Uterus (tissue), 4 donors: ENCODE measurements at places on chromosomes 7 and 10. TPM values are rescaled to one million over a fixed set of nuclear protein-coding genes. Genes with fewer than 3 reads are reported as not detected.

The IQUB gene
- total RNA-seq, result not detected

GRCh38 chr10:112361951-112362751 is 11.8 kb upstream of the ACSL5 start:
- no peak overlapping the region for H3K4me3 ChIP-seq
- DNase-seq, result peak; percentile 28
- H3K27ac ChIP-seq, result peak overlapping the region; percentile 53

- no peak overlapping the region for H3K4me3 ChIP-seq
- no peaks in the 10 kb centered on the region for H3K4me1 ChIP-seq
These were observed 399.7 kb upstream of the ETV1 start for GRCh38 chr7:14389181-14389591.

The PTPRN2 gene
- 1.2 TPM for total RNA-seq

The CCL24 gene
- total RNA-seq, result not detected

- H3K36me3 ChIP-seq, result no peaks in the 10 kb centered on the region
- H3K27ac ChIP-seq, result no peak overlapping the region
- no peaks in the 10 kb centered on the region for H3K4me1 ChIP-seq
- H3K27me3 ChIP-seq, result no peaks in the 10 kb centered on the region
- no peak overlapping the region for H3K4me3 ChIP-seq
- no peak for DNase-seq
These were observed 13.8 kb downstream of the DAGLB start for GRCh38 chr7:6433784-6434615.

GRCh38 chr7:114718861-114719260 is 203.0 kb upstream of the MDFIC start:
- H3K27ac ChIP-seq, result no peak overlapping the region
- no peak overlapping the region for H3K4me3 ChIP-seq
- H3K36me3 ChIP-seq, result no peaks in the 10 kb centered on the region
- DNase-seq, result no peak
- no peaks in the 10 kb centered on the region for H3K27me3 ChIP-seq
- no peaks in the 10 kb centered on the region for H3K4me1 ChIP-seq

DNA sequence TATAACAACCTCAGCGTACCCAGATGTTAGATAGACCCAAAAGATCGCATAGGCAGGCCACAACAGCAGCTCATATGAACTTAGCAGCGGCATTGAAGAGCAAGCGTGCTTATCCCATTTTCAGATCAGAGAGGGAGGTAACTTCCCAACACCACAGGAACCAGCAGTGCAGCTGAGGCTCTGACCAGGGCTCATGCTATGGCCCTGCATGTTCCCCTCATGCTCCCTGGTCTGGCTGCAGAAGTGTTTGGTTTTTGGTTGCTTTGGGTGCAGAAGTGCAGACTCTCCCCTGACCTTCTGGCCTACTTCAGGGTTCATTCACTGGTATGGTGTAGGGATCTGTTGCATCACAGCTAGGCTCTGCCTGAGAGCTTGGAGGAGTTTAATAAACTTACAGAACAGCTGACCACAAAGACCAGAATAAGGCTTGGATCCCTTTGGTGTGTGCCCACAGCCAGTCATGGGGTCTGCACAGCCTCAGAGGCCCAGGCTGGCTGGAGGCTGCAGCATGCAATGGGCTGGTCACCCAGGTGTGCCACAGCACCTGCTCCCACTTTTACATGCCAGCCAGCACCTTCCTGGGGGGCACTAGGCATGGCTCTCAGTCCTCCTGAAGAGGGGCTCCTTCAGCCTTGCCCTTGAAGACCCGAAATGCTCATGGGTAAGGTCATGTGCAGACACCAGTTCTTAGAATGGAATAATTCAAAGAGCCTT is 9.1 kb upstream of the CXCL12 start:
- H3K4me1 ChIP-seq, result no peaks in the 10 kb centered on the region
- H3K27me3 ChIP-seq, result no peaks in the 10 kb centered on the region
- H3K4me3 ChIP-seq, result no peak overlapping the region

GRCh38 chr7:149398195-149398820 is 62.6 kb downstream of the ZNF777 start:
- no peaks in the 10 kb centered on the region for H3K4me1 ChIP-seq
- H3K27ac ChIP-seq, result no peak overlapping the region
- DNase-seq, result no peak
- no peaks in the 10 kb centered on the region for H3K27me3 ChIP-seq

The PRPF18 gene
- total RNA-seq, result 19.5 TPM

The CYP2C9 gene
- total RNA-seq, result not detected

The BICC1 gene
- total RNA-seq, result 1.3 TPM

- H3K4me3 ChIP-seq, result no peak overlapping the region
- H3K27ac ChIP-seq, result no peak overlapping the region
- H3K36me3 ChIP-seq, result no peaks in the 10 kb centered on the region
- H3K27me3 ChIP-seq, result no peaks in the 10 kb centered on the region
These were observed 95.2 kb upstream of the EGR2 start for GRCh38 chr10:62911210-62911963.

The SLC29A3 gene
- total RNA-seq, result 13.8 TPM

DNA sequence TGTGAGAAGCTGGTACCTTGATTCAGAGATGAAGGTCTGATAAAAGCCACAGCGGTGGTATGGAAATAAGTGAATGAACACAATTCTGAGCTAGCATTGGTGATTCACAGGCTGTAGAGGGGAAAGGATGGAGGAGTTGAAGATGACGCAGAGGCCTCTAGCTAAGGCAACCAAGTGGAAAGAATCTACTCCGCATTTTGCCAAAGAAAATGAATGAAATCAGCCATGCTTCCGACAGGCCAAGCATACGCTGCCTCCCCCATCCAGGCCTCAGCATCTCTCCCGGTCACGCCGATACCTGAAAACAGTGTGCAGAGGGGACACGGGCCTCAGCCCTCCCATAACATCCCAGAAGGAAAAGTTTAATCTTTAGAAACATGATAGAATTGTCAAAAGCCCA is 124.3 kb upstream of the UNC5B start:
- H3K36me3 ChIP-seq, result no peaks in the 10 kb centered on the region
- no peak overlapping the region for H3K4me3 ChIP-seq
- H3K27ac ChIP-seq, result no peak overlapping the region
- H3K4me1 ChIP-seq, result no peaks in the 10 kb centered on the region

DNA sequence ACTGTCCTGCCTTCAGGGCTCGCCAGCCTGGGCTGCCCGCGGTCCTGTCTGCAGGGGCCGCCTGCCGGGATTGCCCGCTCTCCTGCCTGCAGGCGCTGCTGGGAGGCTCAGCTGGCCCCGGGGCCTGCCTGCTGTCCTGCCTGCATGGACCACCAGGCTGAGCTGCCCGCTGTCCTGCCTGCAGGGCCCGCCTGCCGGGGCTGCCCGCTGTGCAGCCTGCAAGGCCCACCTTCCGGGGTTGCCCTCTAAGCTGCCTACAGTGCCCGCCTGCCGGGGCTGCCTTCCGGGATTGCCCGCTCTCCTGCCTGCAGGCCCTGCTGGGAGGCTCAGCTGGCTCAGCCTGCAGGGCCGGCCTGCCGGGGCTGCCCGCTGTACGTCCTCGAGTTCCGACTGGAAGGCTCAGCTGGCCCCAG is 164.4 kb downstream of the GLRX3 start:
- H3K4me1 ChIP-seq, result no peaks in the 10 kb centered on the region
- peak overlapping the region; percentile 26 for H3K4me3 ChIP-seq
- no peaks in the 10 kb centered on the region for H3K36me3 ChIP-seq

- H3K4me1 ChIP-seq, result no peaks in the 10 kb centered on the region
- no peaks in the 10 kb centered on the region for H3K36me3 ChIP-seq
- no peaks in the 10 kb centered on the region for H3K27me3 ChIP-seq
- no peak overlapping the region for H3K27ac ChIP-seq
- no peak overlapping the region for H3K4me3 ChIP-seq
These were observed 55.9 kb downstream of the ITIH5 start for GRCh38 chr10:7610651-7611389.

- H3K4me1 ChIP-seq, result no peaks in the 10 kb centered on the region
- H3K4me3 ChIP-seq, result no peak overlapping the region
- no peaks in the 10 kb centered on the region for H3K36me3 ChIP-seq
- no peak overlapping the region for H3K27ac ChIP-seq
- no peaks in the 10 kb centered on the region for H3K27me3 ChIP-seq
These were observed 9.5 kb upstream of the RBM20 start for GRCh38 chr10:110634527-110635209.

The C7orf57 gene
- not detected for total RNA-seq

DNA sequence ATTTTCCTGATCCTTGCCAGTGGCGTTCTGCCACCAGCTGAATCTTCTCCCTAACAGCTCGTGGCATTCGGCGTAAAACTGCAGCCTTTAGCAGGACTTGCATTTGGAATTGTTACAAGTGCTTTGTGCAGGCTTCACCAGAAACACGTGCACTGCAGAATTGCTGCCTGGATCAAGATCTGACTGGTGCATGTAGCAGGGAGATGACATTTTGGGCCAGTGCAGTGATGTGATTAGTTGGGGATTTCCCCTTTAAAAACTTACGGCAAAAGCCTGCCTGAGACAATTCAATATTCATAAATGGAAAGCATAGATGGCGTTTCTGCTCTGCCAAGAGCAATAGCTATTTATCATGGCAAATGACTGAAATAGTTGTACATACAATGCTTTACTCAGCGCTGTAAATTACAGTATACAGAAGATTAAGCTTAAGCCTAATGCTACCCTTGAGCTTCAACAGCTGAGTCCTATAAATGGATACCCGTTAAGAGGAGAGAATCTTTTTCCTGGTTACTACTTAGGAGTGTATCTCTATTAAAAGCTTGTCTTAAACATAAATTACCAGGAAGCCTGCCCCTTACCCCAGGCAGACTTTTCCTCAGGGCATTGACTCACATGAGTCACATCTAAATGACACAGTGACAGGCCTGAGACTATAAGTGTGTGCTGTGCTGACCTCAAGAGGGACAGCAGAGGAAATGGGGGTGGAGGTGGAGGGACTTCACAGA is 106.3 kb downstream of the ATXN7L1 start:
- H3K36me3 ChIP-seq, result no peaks in the 10 kb centered on the region
- H3K27ac ChIP-seq, result no peak overlapping the region
- no peak for DNase-seq
- no peaks in the 10 kb centered on the region for H3K27me3 ChIP-seq
- no peaks in the 10 kb centered on the region for H3K4me1 ChIP-seq

DNA sequence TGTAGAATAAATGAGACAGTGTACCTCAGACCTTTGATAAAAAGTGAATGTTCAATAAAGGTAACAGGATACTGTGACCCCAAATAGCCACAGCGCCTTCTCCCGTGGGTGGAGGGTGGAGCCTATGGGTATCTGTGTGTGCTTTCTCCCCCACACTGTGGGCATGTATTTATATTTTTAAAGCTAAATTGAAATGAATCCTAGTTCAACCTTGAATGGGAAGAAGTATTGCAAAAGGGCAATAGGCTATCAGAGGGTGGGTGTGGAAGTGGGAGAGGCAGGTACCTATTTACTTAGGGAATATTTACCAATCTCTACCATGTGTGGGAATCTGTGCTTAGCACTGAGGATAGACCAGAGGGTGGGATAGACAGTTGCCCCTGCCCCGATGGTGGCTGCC is 68.9 kb downstream of the PFKFB3 start:
- H3K27ac ChIP-seq, result no peak overlapping the region
- DNase-seq, result no peak
- no peaks in the 10 kb centered on the region for H3K36me3 ChIP-seq
- no peak overlapping the region for H3K4me3 ChIP-seq

The MYPN gene
- total RNA-seq, result not detected

DNA sequence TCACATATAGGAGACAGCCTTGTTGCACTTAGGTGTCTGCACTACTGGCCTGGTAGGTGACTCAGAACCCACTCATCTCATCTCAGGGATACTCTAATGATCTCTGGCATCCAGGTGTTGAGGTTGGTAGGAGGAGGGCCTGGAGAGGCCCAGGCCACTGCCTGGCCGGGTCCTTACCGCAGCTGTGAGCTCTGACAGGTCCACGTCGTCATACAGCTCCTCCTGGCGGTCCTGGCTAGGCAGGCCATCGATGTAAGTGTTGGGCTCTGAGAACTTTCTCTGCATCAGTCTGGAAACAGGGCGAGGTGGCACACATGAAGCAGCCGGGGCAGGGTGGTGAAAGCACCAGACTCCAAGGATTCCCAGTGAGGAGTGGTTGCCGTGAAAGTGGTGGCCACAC is 62.1 kb downstream of the VWA2 start:
- no peak overlapping the region for H3K4me3 ChIP-seq
- no peaks in the 10 kb centered on the region for H3K36me3 ChIP-seq
- no peak for DNase-seq
- H3K4me1 ChIP-seq, result no peaks in the 10 kb centered on the region

DNA sequence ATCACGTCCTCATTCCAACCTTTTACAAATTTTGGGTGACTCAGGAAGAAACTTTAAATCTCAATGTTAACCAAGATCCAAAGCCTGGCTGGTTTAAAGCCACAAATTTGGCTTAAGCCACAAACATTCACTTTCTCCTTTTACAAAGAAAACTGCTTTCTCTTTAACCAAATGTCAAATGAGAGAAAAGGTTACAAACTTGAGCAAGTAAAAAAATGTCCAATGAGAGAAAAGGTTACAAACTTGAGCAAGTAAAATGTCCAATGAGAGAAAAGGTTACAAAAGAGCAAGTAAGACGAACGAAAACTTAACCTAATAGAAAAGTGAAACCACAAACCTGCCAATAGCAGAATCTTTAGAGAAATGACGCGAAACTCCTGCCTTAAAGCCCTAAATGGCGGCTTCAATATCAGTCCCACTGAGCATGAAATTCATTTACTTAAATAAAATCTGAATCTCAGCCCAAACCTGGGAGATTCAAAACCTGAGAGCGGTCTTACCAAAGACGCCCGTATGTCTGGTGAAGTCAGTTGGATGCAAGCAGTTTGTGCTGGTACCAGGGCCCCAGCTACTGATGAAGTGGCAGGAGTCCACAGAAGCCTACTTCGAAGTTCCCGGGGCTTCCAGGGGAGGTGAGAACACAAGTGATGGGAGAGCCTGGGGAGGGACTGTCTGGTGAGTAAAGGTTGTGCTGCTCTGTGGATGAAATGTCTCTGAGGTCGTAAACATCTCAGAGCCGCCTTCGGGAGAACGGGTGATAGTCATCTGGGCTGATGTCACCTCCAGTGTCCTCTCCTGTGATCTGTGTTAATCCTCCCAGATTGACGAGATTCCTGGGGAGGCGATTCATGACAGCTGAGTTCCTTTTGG is 74.6 kb downstream of the PAXIP1 start:
- H3K36me3 ChIP-seq, result no peaks in the 10 kb centered on the region
- no peaks in the 10 kb centered on the region for H3K27me3 ChIP-seq
- H3K27ac ChIP-seq, result peak overlapping the region; percentile 86
- DNase-seq, result peak; percentile 37
- no peaks in the 10 kb centered on the region for H3K4me1 ChIP-seq

GRCh38 chr10:120349069-120349468 is 108.0 kb upstream of the PLPP4 start:
- no peaks in the 10 kb centered on the region for H3K27me3 ChIP-seq
- no peak overlapping the region for H3K4me3 ChIP-seq
- DNase-seq, result no peak

DNA sequence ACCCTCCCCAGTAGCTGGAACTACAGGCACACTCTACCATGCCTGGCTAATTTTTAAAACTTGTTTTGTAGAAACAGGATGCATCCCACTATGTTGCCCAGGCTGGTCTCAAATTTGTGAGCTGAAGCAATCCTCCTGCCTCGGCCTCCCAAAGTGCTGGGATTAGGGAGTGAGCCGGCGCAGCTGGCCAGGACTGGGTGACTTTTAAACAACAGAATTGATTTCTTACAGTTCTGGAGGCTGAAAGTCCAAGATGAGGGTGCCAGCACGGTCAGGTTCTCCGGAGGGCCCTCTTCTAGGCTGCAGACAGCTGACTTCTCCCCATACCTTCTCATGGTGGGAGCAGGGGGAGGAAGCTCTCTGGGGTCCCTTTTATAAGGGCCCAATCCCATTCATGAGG is 75.2 kb upstream of the CHST15 start:
- no peak for DNase-seq
- H3K36me3 ChIP-seq, result no peaks in the 10 kb centered on the region
- H3K4me3 ChIP-seq, result no peak overlapping the region
- H3K4me1 ChIP-seq, result no peaks in the 10 kb centered on the region
- no peak overlapping the region for H3K27ac ChIP-seq
- no peaks in the 10 kb centered on the region for H3K27me3 ChIP-seq
